ENCODE measurements at places on chromosomes 13 and 19.

- no peaks in the 10 kb centered on the region for H3K36me3 ChIP-seq
- H3K27ac ChIP-seq = no peak overlapping the region
- H3K4me1 ChIP-seq = peaks cover 4% of the 10 kb centered on the region
- H3K4me3 ChIP-seq = no peak overlapping the region
- no peak for DNase-seq
Measured at GRCh38 chr19:38513762-38514167, 80.3 kb downstream of the RYR1 start.

GRCh38 chr19:46288896-46289588, 7.8 kb upstream of the HIF3A start:
- no peaks in the 10 kb centered on the region for H3K36me3 ChIP-seq
- no peak overlapping the region for H3K27ac ChIP-seq
- no peak for DNase-seq
- H3K27me3 ChIP-seq = no peaks in the 10 kb centered on the region

DNA sequence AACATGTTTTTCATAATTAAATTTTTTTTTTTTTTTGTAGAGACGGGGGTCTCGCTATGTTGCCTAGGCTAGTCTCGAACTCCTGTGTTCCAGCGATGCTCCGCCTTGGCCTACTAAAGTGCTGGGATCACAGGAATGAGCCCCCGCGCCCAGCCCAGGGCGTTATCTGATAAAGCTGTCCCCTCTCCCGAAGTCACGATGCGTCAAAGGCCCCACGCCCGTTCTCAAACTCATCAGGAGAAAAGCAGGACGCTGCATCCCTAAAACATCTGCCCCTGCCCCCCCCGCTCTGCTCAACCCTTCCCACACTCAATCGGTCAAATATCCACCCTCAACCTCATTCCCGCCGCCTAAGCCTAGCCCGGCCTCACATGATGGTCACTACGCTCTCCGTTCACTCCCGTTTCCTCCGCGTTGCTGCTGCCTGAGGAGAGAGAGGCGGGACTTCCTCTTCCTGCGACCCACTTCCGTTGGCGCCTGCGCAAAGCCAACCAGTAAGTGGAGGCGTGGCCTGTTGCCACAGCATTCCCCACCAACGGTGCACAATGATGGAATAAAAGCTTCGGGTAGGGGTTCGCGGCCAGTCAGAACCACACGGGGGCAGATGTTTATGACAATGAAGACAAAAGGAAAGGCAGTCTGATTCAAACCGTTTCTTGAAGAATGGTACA, at the start of gene SNRPD2:
Gene SNRPD2, minus strand, starts transcription at position 438 of the 671 bp plus-strand sequence. Its CDS starts 65 bp downstream, at position 373.
- peaks cover 28% of the 10 kb centered on the region for H3K36me3 ChIP-seq
- H3K27ac ChIP-seq = peak within 1 kb of the TSS; percentile 89
- H3K4me1 ChIP-seq = peaks cover 22% of the 10 kb centered on the region

- no peak overlapping the region for H3K4me3 ChIP-seq
- no peaks in the 10 kb centered on the region for H3K36me3 ChIP-seq
- no peaks in the 10 kb centered on the region for H3K4me1 ChIP-seq
- no peak for DNase-seq
Measured at GRCh38 chr13:108597943-108598342, 31.5 kb upstream of the MYO16 start.

DNA sequence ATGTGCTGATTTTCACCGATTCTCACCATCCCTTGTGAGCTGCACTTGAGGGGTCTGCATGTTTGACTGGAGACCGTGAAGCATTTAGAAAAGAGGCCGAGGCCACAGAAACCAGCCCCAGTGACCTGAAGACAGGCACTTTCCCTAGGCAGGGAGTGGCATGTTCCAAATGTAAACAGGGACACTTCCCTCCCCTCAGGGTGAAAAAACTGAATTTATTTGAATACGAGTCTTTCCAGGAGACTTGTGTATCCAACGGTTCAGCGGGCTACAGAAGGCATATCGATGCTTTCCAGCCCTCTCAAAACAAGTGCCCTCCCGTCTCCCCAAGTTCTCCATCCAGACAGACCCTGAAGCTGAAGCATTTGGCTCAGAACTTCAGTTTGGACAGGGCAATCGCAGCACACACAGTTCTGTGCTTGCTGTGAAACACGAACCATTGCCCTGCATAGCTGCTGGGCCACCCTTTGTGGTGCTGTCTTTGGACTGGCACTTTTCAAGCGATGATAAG, 106.1 kb downstream of the ZIC5 start:
- no peaks in the 10 kb centered on the region for H3K36me3 ChIP-seq
- H3K27ac ChIP-seq = no peak overlapping the region
- H3K4me3 ChIP-seq = no peak overlapping the region
- H3K4me1 ChIP-seq = no peaks in the 10 kb centered on the region
- DNase-seq = no peak
- no peaks in the 10 kb centered on the region for H3K27me3 ChIP-seq

- no peaks in the 10 kb centered on the region for H3K27me3 ChIP-seq
- H3K4me1 ChIP-seq = peaks cover 55% of the 10 kb centered on the region
- peak overlapping the region; percentile 82 for H3K27ac ChIP-seq
- H3K36me3 ChIP-seq = peaks cover 31% of the 10 kb centered on the region
- peak overlapping the region; percentile 34 for H3K4me3 ChIP-seq
Measured at GRCh38 chr19:4108767-4109625, 14.9 kb downstream of the MAP2K2 start.

DNA sequence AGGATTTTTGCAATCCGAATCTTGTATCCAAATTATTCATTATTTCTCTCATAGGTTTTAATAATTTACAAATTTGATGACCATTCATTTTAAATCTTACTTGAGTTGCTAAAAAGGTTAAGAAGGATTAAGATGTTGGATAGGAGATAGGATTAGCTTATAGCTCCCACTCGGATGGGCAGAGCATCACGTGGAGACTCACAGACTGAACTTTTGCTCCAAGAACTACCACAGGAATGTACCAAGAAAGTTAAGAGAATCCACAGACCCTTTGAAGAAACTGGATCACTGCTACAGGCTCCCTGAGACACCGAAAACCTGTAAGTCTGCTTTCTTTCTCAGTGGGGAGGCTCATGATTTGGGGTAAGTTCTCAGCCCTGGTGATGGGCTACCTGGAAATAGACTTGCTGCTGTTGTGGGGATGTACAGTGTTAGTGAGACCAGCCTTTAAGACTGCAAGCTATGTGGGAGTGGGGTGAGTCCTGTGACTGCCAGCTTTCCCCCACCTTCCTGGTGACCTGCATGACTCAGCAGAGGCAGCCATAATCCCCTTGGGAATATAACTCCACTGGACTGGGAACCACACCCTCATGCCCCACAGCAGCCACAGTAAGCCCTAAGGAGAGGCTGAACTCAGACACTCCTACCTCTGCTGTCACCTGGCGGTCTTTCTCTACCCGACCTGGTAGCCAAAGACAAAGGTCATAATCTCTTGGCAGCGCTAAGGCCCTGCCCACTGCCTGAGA, 1458.0 kb downstream of the OLFM4 start:
- H3K27me3 ChIP-seq = no peaks in the 10 kb centered on the region
- no peak overlapping the region for H3K4me3 ChIP-seq
- no peak for DNase-seq
- no peaks in the 10 kb centered on the region for H3K36me3 ChIP-seq
- no peaks in the 10 kb centered on the region for H3K4me1 ChIP-seq
- no peak overlapping the region for H3K27ac ChIP-seq

DNA sequence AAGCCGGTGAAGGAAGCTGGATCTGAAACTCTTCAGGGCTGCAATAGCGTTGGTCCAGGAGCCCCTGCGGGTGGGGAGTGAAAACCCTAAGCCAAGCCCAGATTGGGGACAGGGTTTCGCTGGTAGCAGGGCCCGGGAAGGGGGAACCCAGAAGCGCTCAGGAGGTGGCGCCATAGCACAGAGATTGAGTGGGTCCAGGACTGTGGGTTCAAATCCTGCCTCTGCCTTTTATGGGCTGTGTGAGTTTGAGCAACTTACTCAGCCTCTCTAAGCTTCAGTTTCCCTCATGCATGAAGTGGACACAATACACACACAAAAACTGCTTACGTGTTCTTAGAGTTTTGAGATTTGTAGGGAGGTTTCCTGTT, 8.3 kb upstream of the SYCN start:
- no peaks in the 10 kb centered on the region for H3K4me1 ChIP-seq
- H3K27ac ChIP-seq = no peak overlapping the region
- H3K4me3 ChIP-seq = no peak overlapping the region

DNA sequence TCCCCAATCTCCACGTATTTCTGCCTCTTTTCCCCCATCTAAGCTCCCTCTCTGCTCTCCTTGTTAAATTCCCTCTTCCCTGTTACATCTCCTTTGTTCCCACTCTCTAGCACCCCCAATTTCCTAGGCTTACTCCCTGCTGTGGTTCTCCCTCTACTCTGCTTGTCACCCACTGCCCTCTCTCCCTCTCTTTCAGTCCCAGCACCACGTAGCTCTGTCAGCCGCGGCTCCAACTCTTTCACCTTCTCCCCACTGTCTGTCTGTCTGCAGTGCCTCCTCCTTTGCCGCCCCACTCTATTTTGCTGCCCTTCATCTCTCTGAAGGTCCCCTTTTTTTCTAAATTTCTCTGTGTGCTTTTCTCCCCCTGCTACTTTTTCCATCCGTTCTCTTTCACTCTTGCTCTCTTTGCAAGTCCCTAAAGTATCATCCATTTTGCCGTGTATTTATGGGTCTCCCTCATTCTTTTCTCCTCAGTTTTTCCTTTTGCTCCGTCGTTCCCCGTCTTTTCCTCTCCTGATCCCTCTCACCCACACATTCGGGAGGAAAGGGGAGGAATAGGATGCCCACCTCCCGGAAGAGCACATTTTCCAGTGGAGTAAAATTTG, 937 bp downstream of the ZNF841 start:
- no peak overlapping the region for H3K27ac ChIP-seq
- peaks cover 14% of the 10 kb centered on the region for H3K4me1 ChIP-seq
- H3K27me3 ChIP-seq = no peaks in the 10 kb centered on the region
- peak overlapping the region; percentile 99 for H3K4me3 ChIP-seq

DNA sequence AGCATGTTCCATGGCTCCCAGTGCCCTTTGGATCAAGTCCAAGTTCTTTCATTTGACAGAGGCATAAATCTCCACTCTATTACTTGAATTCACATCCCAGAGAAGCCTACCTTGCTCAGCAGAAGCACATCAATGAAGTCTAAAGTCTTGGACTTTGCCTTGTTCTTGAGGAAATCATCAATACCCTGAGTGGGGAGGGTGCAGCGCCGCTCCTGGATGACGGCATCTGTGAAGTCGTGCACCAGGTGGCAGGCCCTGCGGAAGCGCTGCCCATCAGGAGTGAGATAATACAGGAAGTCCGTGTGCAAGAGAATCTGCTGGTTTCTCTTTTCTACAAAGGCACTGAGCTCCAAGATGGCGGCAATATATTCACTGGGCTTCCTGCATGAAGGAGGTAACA, 10.6 kb downstream of the CYP4F11 start:
- H3K27me3 ChIP-seq = no peaks in the 10 kb centered on the region
- no peaks in the 10 kb centered on the region for H3K36me3 ChIP-seq
- H3K27ac ChIP-seq = no peak overlapping the region
- DNase-seq = no peak
- H3K4me1 ChIP-seq = no peaks in the 10 kb centered on the region

GRCh38 chr19:1213391-1214286, 8.1 kb downstream of the STK11 start:
- DNase-seq = peak; percentile 78
- peak overlapping the region; percentile 50 for H3K27ac ChIP-seq
- no peaks in the 10 kb centered on the region for H3K27me3 ChIP-seq
- peaks cover 16% of the 10 kb centered on the region for H3K4me1 ChIP-seq

GRCh38 chr13:104993708-104994107, 1541.8 kb downstream of the EFNB2 start:
- no peak for DNase-seq
- no peaks in the 10 kb centered on the region for H3K27me3 ChIP-seq

- no peaks in the 10 kb centered on the region for H3K36me3 ChIP-seq
- no peaks in the 10 kb centered on the region for H3K27me3 ChIP-seq
- no peak overlapping the region for H3K27ac ChIP-seq
- DNase-seq = no peak
- peaks cover 18% of the 10 kb centered on the region for H3K4me1 ChIP-seq
Measured at GRCh38 chr19:39825531-39826076, 8.4 kb downstream of the DYRK1B start.

GRCh38 chr19:8396563-8397203, 6.5 kb downstream of the RAB11B start:
- H3K27ac ChIP-seq = no peak overlapping the region
- H3K27me3 ChIP-seq = no peaks in the 10 kb centered on the region
- peaks cover 5% of the 10 kb centered on the region for H3K4me1 ChIP-seq
- DNase-seq = peak; percentile 53
- peaks cover 10% of the 10 kb centered on the region for H3K36me3 ChIP-seq

GRCh38 chr19:40165362-40165937, 25.8 kb upstream of the MAP3K10 start:
- no peaks in the 10 kb centered on the region for H3K36me3 ChIP-seq
- DNase-seq = peak; percentile 65
- no peak overlapping the region for H3K4me3 ChIP-seq
- H3K27ac ChIP-seq = no peak overlapping the region
- H3K27me3 ChIP-seq = no peaks in the 10 kb centered on the region

- no peaks in the 10 kb centered on the region for H3K4me1 ChIP-seq
- H3K4me3 ChIP-seq = no peak overlapping the region
- no peak overlapping the region for H3K27ac ChIP-seq
Measured at GRCh38 chr13:71524613-71525304, 342.2 kb downstream of the DACH1 start.

GRCh38 chr13:49996161-49996915, 504 bp upstream of the TRIM13 start:
- DNase-seq = peak; percentile 90
- H3K27ac ChIP-seq = peak overlapping the region; percentile 89
- no peaks in the 10 kb centered on the region for H3K27me3 ChIP-seq
- peak overlapping the region; percentile 87 for H3K4me3 ChIP-seq

DNA sequence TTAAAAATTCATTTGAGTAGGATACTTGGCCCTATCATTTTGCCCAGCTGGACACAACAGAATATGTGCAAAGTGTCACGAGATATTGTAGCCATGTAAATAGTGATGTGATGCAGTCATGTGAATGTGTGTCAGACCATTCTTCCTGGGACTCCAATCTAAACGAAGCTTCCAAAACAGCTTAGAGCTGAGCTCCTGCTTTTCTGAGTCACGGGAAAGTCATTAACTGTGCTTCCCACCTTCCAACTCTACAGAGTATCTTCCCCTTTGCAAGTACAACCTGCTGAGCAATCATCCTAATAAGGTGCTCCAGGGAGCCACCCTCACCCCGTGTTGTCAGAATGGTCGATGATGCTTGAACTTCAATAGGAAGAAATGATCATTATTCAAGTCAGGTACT, 294.7 kb downstream of the MYO16 start:
- no peak overlapping the region for H3K4me3 ChIP-seq
- H3K4me1 ChIP-seq = no peaks in the 10 kb centered on the region
- no peak for DNase-seq
- no peaks in the 10 kb centered on the region for H3K36me3 ChIP-seq

DNA sequence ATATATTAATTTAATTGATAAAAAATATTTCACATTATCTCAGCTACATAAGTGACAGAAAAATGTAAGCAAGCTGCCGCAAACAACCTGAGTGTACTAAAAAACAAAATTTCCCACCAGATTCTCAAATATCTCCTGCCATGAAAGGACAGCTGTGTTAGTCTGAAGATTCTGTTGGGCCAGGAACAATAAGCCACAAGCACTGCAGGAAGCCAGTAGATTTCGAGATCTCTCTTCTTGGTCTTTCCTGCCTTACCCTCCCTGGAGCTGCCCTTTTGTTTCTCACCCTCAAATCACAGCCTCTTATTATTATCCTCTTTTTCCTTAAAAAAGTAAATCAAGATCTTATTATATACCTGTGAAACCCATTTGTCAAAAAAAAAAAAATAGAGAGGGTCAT, 165.6 kb downstream of the EFNB2 start:
- H3K4me1 ChIP-seq = no peaks in the 10 kb centered on the region
- DNase-seq = no peak
- H3K4me3 ChIP-seq = no peak overlapping the region
- no peaks in the 10 kb centered on the region for H3K27me3 ChIP-seq
- no peak overlapping the region for H3K27ac ChIP-seq

Measured in B cell (primary cell).